NCI-H2107 (cell line): ENCODE measurements at places on chromosomes 3 and 15.

DNA sequence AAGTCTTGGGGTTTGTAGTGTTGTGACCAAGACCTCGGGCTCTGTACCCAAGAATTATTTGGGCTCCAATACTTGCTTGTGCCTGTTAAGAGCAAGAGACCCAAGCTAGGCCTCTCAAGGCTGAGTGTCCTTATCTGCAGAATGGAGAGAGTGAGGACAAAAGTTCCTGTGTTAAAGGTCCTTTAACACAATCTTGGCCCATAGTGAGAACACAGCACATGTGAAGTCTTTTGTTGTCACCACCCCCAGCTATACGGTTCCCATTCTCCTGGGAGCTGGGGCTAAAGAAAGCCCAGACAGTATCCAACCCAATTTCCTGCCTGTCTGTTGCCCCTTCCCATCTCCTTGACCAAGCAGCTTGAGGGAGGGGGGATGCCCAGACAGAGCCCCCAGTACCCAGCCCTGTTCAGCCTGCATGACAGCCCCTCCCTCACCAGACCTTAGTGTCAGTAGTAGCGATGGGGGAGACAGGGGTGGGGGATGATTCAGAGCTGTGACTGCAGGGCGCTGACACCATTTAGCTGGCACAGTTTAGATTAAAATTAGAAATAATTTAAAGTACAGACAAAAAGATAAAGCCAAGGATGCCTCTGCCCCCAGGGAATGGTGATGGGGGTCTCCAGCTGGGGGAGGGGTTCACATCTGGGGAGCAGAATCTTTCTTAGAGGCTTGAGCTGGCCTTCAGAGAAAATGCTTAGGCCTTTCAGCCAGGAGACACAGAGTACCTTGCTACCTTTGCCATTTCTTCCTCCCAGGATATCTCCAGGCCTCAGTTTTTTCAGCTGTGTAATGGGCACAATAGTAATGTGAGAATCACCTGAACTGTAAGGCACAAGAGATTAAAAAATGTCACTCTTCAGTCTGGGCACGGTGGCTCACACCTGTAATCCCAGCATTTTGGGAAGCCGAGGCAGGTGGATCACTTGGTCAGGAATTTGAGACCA is 2.7 kb downstream of the PRKCD start:
- no peak for DNase-seq

- DNase-seq = no peak
Measured at GRCh38 chr15:67917636-67918035, 77.8 kb upstream of the RNU6-1 start.

DNA sequence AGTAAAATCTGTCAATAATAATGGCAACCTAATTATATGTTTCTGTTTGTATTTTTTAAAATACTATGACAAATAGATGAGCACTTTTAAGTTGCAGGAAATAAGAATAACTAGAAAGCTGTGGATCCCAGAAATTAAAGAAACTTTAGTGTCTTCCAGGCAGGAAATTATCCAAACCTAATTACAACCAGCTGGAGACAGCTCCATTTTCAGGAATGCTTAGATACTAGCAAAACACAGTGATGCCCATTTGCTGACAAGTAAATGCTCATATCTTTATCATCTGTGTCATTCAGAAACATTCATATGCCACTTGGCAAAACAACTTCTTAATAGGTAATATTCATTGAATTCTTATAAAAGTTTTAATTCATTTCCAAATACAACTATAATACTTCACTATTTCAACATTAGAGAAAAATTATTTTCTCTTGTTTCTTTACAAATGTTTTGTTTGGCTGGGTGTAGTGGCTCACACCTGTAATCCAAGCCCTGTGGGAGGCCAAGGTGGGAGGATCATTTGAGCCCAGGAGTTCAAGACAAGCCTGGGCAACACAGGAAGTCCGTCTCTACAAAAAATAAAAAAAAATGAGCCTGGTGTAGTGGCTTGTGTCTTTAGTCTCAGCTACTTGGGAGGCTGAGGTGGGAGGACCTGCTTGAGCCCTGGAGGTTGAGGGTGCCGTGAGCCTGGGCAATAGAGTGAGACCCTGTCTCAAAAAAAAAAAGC is 169.1 kb upstream of the TSPAN3 start:
- DNase-seq = no peak

DNA sequence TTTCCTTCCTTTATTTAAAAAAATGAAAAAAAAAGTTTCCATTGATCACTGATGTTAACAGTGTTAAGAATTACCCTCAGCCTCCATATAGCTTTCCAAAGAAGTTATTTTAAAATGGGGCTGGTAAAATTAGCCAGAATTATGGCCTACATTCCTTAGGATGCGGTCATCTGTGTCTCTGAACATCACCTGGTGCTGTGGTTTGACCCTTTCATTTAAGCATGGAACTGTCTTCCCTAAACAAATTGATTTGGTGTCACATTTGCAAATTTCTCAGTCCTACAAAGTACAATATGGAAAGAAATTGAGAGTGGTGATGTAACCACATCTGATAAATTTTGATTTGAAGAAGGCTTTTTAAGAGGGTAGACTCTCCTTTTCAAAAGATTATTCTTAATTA is 40.3 kb upstream of the ZPLD1 start:
- no peak for DNase-seq

- DNase-seq = no peak
Measured at GRCh38 chr15:81473177-81473576, 99.2 kb upstream of the TMC3 start.

- no peak for DNase-seq
Measured at GRCh38 chr3:58062472-58062871, 54.2 kb downstream of the FLNB start.

DNA sequence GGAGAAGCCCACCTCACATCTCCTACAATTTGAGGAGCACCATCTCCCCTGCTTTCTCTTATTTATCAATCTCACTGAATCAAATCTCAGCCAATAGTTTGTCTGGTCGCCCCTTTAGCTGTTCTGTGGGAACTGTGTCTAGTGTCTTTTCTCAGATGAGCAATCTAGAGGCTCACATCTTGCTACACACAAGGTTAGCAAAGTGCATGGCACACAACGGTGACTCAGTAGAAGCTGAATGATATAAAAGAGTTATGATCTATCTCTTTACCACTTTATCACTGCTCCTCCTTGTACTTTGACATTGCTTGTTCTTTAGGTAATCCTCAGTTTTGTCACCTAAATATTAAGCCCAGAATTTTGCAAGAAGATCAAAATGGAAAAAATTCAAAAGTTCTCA is 16.8 kb upstream of the COLQ start:
- DNase-seq = no peak

GRCh38 chr3:33358172-33358781 is 81.0 kb downstream of the FBXL2 start:
- DNase-seq = no peak

GRCh38 chr3:160090653-160091052 is 102.0 kb downstream of the IL12A start:
- no peak for DNase-seq

- DNase-seq = no peak
Measured at GRCh38 chr3:16382845-16383244, 117.8 kb downstream of the OXNAD1 start.

DNA sequence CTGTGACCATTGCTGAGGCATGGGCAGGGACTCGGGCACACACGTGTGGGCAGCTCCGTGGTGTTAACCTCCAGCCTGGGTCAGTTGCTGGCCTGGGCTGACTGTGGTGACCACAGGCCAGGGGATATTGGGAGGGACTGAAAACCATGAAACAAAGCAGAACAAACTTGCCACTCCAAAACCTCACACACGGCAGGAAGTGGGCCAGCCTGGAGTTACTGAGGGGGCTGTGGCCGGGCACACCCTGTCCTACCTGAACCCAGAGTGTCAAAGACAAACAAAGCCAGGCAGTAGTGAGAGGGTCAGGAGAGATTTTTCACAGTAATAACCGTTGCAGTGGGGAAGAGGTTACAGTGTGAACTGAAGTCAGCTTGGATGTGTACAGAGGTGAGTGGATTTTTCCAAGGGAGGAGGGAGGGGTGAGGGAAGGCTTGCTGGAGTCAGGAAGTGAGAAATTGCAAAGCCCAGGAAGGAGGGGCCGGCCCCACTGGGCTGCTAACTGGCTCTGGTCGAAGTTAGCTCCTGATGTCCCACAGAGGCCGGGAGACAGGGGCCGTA is 40.0 kb upstream of the ATP10A start:
- no peak for DNase-seq

- DNase-seq = peak; percentile 66
Measured at GRCh38 chr3:41198950-41199865, at the start of gene CTNNB1. Gene CTNNB1 (plus strand): TSS chr3:41199505. CDS start chr3:41224069, 24,564 bp downstream.

DNA sequence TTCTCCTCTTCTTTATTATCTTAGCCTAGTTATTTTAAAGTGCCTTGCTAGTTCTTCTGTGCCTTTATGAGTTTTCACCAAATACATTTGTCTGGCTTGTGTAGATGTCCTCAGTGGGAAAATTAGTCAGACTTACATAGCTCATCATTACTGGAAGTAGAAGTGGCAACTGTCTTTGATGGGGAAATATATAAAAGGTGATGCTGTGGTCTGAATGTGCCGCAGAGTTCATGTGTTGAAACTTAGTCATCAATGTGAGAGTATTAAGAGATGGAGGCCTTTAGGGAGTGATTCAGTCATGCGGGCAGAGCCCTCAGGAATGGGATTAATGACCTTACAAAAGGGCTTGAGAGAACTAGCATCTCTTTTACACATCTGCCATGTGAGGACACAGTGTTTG is 6.4 kb upstream of the ERICH6 start:
- DNase-seq = no peak

DNA sequence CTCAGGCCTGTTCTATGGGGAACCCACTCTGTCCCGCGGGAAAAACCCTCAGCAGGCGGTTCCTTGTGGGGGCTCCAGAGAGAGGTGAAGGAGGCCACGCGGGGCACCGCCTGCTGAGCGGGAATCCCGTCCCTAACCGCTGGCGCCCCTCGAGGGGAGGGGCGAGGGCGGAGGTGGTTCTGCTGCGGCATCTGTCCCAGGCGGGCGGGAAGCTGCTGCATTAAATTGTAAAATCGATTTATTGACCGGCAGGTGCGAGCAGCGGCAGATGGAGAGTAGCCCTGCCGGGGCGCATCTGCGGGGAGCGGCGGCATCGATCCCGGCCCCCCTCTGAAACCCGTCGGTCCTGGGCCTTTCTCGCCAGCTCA is 3.7 kb upstream of the DLL4 start:
- DNase-seq = no peak

GRCh38 chr3:39168156-39168780 is 14.9 kb upstream of the CSRNP1 start:
- no peak for DNase-seq

DNA sequence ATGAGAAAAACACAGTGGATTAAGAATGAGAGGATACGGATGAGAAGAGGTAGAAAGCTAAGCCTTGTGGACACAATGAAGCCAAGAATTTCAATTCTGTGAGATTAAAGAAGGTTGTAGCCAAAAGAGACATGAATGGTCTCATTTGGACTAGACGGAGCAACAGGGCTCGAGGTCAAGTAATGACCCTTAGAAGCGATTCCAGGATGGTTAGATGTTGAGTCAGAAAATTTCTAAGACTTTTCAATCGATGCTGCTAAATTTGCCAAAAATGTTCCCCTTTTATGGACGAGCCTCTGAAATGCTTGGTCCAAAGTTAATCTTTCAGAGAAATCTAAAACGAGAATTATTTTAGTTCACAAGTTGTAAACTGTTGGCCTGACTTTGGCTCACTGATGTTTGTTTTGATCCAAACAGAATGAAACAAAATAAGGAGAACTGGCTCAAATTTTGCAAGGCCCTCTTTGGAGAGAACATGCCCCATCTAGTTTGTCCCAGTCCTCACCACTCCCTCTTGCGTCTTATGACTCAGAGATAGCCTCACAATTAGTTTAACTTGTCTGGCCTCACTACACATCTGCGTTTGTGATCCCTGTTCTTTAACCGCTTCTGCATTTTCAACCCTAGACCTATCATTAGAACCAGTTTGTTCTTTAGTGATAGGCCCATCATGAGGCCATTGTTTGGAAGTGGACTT is 235.5 kb downstream of the PDZRN3 start:
- no peak for DNase-seq

- DNase-seq = no peak
Measured at GRCh38 chr3:113659101-113659541, 37.3 kb downstream of the USF3 start.

- no peak for DNase-seq
Measured at GRCh38 chr15:40087068-40087810, 21.4 kb downstream of the BMF start.

DNA sequence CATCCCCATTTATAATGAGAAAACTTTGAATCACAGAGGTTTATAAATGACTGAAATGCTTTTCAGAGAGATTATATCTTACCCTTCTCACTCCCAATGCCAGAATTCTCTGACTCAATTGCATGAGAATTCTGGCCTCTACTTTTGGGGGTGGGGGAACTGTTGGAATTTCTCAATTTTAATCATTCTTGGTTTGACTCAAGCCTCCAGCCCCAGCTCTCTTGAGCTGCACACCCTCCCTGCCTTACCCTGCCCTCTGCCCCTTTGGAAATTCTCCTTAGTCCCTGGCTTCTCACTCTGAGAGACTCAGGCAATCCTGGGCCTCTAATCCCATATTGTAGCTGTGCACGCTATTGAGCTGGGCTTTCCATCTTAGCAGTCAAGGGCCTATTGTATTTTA is 44.2 kb downstream of the ZNF589 start:
- no peak for DNase-seq

DNA sequence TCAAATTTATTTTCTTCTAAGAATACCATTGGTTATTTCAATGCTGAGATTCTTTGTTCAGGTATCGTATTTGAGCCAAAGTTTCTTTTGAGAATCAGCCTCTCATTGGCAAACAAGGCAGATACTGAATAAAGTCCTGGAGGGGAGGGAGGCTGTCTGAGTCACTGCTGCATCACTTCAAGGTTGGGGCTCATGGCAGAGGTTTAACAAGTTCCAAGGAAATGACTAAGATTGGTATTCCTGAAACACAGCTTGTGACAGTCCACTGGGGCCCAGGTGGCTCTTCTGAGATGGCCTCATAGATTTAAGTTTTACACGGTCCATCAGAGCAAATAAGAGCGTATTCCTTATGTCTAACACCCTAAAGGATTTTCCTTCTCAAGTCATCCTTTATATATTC is 213.8 kb upstream of the STAC start:
- no peak for DNase-seq

- no peak for DNase-seq
Measured at GRCh38 chr3:141411251-141411771, 43.0 kb downstream of the ZBTB38 start.

DNA sequence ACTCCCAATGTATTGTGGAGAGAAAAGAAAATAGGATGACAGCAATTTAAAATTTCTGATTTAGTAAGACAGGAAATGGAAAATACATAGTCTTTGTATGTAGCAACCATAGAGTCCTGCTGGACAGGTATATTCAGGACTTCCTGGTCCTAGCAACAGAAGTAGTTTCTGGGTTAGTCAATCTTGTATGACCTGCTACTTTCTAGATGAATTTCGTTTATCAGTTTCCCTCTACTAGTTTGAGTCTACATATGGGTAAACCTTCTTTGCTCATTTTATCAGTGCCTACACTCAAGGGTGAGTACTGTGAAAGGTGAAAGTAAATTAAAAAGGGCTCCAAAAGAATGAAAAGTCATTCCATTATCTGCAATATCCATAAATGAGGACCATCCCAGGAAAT is 309.8 kb downstream of the UNC13C start:
- no peak for DNase-seq

DNA sequence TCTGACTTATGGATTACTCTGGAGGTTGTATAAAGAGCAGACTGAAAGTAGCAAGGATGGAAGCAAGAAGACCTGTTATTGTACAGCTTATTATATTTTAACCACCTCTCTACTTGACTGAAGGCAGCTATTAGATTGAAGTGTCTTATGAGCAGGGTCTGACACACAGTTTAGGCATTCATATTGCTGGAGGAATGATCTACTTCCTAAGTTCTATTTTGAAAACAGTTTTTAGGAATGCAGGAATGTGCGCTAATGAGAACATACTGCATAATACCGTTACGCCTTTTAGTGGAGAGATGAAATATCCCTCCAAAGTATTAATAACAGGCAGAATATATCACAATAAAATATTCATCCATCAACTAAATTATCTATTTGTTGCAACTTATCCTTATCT is 193.3 kb downstream of the ISL2 start:
- no peak for DNase-seq
